AG09309 (cell line): ENCODE measurements at places on chromosomes 16 and 17.
A peak's percentile ranks its signal among the peaks of the same experiment; 100 is the strongest.

- DNase-seq = no peak
Measured at GRCh38 chr17:50165466-50165865, 339 bp upstream of the SGCA start.

DNA sequence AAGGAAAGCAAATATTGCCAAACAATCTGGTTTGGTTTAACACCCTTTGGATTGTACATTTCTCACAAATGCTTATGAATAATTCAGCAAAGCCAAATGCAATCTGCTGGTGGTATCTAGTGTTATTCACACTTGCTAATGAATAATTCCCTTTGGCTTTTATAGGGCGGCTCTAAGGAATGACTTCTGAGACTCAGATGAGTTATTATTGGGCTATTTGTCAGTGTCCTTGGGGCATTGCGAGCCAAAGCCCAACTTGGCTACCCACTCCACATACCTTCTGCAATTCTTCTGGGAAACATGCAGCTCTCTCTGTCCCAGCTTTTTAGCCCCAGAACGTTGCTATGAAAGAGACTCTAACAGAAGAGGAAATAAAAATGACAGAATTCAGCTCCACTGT is 41.1 kb downstream of the FTO start:
- peak; percentile 43 for DNase-seq

GRCh38 chr16:1708768-1709180 is 2.8 kb downstream of the MAPK8IP3 start:
- no peak for DNase-seq

DNA sequence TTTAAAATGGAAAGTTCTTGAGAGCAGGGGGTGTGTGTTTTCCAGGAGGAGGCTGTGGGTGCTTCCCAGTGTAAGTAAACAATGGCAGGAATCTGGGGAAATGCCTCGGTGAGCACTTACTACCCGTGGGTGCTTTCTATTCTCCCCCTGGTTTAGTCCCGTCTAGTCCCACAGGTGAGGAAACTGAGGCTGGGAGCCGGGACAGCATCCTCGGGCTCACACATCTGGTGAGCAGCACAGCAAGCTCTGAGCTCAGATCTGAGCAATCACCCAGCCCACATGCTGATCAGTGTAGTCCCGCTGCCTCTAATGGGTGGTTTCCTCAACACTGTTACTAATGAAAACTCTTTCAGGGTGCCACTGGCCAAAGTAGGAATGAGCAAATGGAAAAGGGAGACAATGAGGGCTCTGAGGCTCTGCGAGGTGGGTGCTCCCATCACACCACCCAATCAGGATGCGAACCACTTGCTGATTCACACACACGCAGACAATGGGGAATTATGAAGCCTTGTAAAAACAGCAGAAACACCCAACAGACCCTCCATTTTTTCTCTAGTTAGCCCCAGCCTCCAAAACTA is 202.6 kb downstream of the PARN start:
- peak; percentile 7 for DNase-seq

DNA sequence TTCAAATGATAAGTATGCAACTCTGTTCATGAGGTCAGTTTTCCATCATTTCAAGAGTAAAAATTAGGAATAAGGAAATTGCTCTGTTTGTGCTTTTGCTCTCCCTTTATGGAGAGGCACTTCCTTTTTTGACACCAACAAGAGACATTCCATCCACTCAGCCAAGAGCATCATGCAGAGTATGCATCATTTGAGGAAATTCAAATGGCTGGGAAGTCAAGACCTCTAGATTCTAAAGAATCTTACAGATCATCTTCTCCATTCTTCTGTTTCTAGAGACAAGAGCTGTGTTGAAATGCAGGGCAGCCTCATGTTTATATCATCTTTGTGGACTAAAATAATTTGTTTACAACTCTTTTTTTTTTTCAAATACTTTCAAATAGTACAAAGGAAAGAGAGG is 669.4 kb downstream of the CDH11 start:
- no peak for DNase-seq

- no peak for DNase-seq
Measured at GRCh38 chr17:47257651-47258339, 4.2 kb downstream of the ITGB3 start.
